Activated gamma-delta T cell treated with Interleukin-2 at 50 U/mL for 16 hours (primary cell): ENCODE measurements at places on chromosomes 7 and 10.

DNA sequence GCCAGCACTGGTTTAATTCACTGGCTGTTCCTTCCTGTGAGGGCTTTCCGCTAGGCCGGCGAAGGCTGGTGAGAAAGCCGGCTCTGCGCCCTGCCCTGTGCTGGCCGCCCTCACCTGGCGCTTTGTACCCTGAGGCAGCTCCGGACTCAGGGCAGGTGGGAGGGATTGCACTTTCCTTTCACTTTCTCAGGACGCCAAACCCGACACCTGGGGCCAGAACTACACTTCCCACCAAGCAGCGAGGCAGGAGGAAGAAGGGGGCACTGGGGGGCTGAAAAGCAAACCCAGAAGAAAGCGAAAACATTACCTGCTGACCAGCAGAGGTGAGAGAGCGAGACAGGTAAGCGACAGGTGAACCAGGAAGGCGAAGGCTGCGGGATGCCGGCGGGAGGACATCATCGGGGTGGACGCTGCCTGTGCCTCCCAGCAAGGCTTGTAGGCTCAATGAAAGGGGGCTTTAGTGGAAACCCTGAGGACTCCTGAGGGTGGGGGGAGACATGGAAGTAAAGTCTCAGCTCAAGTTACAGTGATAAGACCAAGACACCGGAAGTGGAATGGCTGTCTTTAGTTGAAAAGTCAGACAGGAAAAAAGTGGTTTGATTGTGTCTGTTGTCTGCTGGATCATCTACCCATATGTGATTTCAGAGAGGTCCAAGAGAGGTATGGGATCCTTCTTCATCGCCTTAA is at the start of gene RAB19:
Gene RAB19 (plus strand): TSS at position 181 of the 687 bp plus-strand sequence. CDS start 3,589 bp downstream, outside the sequence.
- DNase-seq: peak; percentile 47

GRCh38 chr7:13911909-13912308 is 77.6 kb downstream of the ETV1 start:
- DNase-seq: no peak

GRCh38 chr7:6382817-6383216 is 64.9 kb downstream of the DAGLB start:
- DNase-seq: no peak

DNA sequence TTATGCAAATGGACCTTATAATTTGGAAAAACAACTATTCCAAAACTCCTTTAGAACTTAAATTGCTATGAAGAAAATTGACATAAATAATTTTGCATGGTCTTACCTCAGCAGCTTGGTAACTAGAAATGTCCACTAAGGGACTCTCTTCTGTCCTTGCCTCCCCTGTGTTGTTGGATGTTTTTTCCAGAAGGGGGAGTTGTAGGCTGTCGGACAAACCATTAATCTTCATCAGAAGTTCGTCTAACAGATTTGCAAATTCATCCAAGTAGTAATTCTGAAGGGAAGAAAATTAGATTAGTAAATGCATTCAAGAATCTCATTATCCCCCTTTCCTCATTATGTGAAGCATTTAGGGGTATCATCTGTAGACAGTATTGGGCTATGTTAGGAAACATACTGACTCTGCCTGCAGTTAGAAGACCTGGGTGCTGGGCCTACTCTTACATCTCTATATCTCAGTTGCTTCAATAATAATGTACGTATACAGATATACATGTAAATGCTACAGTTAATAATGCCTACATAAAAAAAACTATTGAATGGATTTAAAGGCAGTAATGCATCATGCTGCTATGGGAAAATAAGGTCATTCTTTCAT is 155.6 kb downstream of the PKD1L1 start:
- DNase-seq: no peak
